ENCODE measurements at places on chromosomes 7 and 10.
A peak's percentile ranks its signal among the peaks of the same experiment; 100 is the strongest.

GRCh38 chr7:4009211-4010060 is 672.7 kb upstream of the FOXK1 start:
- DNase-seq, result no peak

DNA sequence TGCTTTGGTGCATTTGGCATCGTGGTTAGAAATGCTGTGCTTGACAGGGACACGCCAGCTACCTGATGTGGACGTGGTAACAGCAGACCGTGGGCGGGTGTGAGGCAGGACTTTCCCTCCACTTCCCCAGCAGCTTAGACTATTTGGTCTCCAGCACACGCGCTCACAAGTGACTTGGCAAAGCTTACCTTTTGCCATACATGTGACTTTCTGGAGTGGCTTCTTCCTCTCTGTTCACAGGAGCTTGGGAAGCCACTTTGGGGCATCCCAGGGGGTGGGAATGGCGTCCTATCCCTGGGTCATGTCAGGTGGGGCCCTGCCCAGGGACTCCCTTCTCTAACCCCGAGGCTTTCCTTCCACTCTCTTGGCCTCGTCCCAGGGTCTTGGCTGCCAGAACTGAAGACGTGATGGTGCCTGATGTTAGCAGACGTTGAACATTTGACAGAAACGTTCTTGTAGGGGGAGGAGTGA is 228.7 kb upstream of the KLF6 start:
- no peak for DNase-seq

GRCh38 chr7:47049234-47049774 is 532.6 kb downstream of the TNS3 start:
- no peak for DNase-seq

DNA sequence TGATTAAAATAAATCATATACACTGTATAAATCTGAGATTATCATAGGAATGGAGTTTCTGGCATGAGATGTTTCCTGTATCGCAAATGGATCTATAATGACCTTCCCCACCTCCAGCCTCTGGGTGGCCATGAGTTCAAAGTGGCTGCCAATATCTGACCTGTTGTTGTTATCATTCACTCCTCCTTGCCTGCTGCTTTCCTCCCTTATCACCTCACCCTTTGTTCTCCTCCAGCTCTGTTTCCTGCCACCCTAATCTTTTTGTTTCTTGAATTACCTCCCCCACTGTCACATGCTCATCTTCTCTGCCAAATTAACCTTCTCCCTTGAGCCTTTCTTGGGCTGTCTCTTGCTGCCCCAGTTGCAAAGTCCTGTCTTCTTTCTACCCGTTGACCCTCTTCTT is 12.0 kb downstream of the SCD start:
- no peak for DNase-seq

DNA sequence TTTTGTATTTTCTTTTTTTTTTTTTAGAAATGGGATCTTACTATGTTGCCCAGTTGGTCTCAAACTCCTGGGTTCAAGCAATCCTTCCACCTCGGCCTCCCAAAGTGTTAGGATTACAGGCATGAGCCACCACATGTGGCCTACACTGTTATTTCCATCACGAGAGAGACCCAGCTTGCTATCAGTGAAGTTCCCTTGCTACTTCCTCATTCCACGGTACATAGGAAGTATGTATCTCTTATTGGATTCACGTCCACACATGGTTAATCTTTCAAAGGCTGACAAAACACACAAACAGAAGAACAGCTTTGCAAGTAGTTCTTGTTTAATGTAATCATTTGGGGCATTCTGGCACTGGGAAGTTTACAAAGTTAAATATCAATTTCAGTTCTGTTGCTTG is 50.9 kb downstream of the DCLRE1A start:
- no peak for DNase-seq

DNA sequence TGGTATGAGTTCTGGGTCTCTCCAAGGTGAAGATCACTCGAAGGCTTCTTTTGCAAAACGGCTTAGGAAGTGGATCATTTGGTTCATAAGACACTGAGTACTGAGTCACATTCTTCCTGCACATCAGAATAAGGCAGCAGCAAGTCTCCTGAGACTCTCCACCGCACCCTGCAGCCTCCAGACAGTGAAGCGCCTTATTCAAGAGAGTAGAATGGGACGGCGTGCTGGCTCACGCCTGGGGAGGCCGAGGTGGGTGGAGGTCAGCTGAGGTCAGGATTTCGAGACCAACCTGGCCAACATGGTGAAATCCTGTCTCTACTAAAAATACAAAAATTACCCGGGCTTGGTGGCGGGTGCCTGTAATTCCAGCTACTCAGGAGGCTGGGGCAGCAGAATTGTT is 70.3 kb downstream of the C10orf143 start:
- no peak for DNase-seq

- DNase-seq, result peak; percentile 80
Observed at GRCh38 chr10:78407009-78407711, 373.5 kb downstream of the RPS24 start.

GRCh38 chr10:8835453-8836167 is 781.1 kb downstream of the GATA3 start:
- no peak for DNase-seq

DNA sequence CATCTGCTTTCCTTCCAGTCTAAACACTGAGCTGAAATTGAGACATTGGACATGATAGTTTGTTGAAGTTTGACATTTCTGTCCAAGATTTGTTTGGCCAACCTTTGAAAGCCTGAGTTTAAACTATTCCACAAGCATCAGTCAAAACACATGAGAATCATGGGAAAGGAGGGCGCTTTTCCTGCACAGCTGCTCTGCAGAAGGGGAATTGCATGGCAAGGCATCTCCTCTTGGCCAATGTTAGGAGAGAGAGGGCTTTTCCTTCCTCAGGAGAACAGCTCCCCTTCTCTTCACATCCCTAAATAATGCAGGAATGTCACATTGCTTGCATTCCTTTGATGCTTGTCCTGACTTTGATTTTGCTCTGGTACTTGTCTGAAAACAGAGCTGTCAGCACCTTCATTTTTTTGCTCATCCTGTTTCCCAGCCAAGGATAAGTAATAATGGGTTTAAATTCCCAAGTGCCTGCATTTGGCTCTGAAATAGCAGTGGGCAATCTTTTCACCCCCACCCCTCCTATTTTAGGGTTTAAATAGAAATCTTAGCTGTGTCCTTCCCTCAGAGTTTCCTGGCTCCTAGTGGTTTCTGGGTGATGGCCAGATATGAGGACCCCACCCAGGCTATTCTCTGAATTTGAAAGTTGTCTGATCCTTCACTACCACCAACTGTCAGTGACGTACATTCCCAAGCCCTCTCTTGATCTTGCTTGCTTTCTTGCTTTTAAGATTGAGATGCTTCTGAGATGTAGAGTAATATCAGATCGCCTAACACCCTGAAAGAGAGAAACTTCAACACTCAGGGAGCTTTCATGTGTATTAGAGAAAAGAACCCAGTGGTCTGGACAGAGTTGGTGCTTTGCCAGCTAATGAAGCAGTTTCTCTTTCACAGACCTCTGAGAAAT is 75.2 kb upstream of the NPVF start:
- DNase-seq, result peak; percentile 17

DNA sequence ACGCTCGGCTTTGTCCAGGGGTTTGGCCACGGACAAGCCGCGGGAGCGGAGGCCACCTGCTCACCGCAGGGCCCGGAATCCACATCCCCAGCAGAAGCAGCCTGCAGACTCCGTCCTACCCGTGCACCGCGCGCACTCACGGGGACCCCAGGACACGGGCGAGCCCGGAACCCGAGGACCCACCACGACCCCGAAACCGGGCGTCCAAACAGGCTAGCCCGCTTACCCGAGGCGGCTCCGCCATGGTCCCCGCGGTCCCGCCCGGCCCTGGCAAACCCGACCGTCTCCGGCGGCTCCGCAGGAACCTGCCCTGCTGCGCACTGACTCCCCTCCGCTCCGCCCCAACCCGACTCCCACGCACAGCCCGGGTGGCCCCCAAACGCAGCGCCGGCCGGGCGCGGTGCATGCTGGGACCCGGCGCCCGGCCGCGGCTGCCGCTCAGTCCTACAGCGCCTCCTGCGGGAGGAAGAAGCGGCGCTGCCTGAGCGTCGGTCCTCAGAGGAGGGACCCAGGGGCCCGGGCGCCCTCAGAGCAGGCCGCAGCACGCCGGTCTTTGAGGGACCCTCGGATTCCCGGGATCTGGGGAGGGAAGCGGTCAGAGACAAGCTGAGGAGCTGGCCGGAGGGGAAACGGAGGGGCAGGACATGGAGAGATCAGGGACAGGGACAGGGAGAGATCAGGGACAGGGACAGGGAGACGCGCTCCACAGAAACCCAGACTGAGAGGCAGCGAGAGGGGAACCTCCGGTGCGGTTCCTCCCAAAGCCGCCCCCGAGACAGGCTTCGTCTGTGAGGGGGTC is at the start of gene ZNF786:
ZNF786 (minus strand) TSS at position 322 of the 799 bp plus-strand sequence; CDS start at position 244, 78 bp downstream.
- peak; percentile 96 for DNase-seq

- DNase-seq, result no peak
Observed at GRCh38 chr7:116142850-116143249, 67.5 kb upstream of the TES start.

DNA sequence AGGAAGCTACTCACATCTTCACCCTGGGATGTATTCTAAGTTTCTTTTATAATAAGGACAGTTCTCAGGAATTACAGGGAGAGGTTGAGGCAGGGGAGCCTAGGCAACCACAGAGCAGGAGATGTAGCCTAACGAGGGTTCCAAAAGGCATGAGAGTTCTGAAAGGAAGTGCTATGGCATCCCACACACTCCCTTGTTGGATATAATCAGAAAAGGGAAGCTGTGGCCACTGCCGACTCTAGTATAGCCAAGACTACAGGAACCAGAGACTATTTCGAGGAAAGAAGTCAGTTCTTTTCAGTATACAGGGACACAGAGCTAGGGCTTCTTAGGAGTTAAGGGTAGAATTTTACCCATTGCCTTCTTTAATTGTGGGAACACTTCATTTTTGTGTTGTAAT is 11.0 kb downstream of the PRR15 start:
- no peak for DNase-seq

- DNase-seq, result no peak
Observed at GRCh38 chr7:118418433-118418832, 193.9 kb downstream of the ANKRD7 start.

DNA sequence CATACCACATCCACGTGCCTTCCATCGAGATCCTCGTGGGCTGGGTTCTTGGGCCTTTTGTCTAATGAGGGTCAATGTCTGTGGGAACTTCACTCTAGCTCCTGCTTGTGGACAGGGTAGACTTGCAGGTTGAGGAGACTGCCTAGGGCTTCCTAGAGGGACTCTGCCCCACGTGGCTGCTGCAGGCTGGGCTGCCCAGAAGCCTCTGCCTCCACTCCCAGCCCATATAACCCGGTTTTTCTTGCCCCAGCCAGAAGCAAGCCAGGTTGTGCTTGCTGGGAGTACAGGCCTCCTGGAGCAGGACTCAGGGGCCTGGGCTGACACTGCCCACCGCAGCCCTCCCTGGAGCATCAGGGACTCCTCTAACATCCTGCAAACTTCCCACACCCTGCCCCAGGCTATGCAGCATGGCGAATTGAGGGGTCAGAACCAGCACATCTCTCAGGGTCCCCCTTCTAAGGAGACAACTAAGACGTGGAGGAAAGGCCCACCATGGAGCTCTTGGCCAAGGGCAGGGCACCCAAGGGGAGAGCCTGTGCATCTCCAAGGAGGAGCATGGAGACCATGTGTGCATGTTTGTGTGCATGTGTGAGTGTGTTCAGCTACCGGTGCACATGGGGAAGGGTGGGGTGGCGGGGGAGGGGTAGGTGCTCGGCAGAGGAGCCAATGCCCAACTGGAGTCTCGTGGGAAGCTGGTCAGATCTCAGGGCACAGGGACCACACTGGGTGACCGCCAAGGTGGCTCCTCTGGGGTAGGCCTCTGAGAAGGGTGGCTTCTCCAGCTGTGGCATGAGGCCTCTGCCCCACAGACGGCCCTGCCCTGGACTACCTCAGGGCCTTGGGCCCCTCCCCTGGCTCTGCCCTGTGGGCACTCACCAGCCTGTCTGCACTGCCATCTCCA is 62.6 kb downstream of the RASGEF1A start:
- no peak for DNase-seq

GRCh38 chr7:105857009-105857952 is 19.1 kb downstream of the ATXN7L1 start:
- no peak for DNase-seq
